ENCODE measurements at places on chromosomes 12 and 14.

- DNase-seq: no peak
Measured at GRCh38 chr12:59405992-59406391, 189.8 kb upstream of the SLC16A7 start.

- no peak for DNase-seq
Measured at GRCh38 chr14:96445844-96446710, 54.1 kb downstream of the AK7 start.

GRCh38 chr14:89983375-89983774, 27.6 kb downstream of the TDP1 start:
- no peak for DNase-seq

- no peak for DNase-seq
Measured at GRCh38 chr12:112107306-112108201, 1.0 kb downstream of the NAA25 start.

DNA sequence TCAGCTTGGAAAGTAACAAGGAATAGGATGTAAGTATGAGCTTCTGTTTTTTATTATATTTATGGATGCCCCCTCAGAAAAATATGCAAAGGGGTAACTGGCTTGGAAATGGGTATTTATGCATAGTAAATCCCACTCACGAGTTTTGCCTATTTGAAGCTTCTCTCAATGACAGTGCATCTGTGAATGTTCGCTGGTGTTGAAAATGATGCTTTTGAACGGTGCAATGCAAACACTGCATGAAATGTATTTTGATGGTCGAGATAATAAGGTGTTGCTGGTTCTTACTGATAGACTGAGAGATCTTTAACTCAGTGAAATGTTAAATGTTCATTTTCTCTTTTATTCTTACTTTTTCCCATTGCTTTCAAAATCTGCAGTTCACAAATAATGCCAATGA, 36.0 kb upstream of the PSEN1 start:
- DNase-seq: no peak

DNA sequence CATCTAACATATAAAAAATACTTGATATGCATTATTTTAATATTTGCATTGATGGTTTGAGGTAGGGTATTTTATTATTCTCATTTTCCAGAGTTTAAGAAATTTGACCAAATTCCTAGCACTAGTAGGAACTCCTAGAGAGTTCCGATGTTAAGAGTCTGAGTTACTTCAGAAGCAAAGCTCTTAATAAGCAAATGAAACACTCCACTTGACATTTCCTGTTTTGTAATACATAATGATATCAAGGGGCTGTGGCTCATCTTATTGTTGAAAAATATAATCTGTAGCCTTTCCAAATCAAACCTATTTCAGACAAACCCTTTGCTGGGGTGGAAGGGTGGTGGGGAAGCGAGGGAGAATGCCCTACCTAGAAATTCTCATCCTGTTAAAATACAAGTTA, 355.5 kb downstream of the DIO2 start:
- DNase-seq: no peak

DNA sequence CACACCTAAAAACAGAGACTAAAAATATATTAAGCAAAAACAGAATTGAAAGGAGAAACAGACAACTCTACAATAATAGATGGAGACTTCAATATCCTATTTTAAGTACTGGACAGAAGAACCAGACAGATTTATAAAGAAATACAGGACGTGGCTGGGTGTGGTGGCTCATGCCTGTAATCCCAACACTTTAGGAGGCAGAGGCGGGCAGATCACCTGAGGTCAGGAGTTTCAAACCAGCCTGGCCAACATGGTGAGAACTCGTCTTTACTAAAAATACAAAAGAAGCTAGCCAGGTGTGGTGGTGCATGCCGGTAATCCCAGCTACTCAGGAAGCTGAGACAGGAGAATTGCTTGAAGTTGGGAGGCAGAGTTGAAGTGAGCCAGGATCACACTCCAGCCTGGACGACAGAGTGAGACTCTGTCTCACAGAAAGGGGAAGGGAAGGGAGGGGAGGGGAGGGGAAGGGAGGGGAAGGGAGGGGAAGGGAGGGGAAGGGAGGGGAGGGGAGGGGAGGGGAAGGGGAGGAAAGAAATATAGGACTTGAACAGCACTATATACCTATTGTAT, 53.0 kb downstream of the CDK17 start:
- DNase-seq: no peak

DNA sequence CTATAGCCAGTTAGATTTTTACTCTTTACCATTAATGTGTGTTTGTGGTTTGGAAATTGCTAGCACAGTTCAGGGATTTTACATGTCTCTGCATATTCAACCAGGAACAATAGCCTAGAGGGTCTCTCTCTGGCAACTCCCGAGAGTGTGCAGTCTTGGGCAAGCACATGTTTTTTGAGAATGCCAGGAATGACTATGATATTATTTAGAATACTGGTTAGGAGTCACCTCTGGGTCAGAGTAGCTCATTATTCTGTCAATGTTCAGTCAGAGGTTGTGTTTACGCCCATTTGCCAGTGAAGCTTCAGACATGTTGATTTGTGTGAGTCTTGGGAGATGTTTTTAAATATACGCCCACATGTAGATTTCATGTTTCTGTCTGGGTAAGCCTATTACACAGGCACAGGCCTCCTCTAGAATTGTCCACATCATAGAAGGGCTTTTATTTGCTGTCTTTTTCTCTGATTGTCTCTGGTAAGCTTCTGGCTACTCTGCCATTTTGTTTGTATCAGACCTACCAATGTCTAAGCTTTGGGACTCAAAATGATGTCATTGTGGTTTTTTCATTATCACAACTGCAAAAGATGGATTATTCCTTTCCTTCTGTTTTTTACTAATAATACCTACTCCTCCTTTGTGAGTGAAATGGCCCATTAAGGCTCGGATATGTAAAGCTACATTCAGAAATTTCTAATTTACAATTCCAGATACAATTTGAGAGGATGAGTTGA, 203.1 kb upstream of the PPFIA2 start:
- no peak for DNase-seq

DNA sequence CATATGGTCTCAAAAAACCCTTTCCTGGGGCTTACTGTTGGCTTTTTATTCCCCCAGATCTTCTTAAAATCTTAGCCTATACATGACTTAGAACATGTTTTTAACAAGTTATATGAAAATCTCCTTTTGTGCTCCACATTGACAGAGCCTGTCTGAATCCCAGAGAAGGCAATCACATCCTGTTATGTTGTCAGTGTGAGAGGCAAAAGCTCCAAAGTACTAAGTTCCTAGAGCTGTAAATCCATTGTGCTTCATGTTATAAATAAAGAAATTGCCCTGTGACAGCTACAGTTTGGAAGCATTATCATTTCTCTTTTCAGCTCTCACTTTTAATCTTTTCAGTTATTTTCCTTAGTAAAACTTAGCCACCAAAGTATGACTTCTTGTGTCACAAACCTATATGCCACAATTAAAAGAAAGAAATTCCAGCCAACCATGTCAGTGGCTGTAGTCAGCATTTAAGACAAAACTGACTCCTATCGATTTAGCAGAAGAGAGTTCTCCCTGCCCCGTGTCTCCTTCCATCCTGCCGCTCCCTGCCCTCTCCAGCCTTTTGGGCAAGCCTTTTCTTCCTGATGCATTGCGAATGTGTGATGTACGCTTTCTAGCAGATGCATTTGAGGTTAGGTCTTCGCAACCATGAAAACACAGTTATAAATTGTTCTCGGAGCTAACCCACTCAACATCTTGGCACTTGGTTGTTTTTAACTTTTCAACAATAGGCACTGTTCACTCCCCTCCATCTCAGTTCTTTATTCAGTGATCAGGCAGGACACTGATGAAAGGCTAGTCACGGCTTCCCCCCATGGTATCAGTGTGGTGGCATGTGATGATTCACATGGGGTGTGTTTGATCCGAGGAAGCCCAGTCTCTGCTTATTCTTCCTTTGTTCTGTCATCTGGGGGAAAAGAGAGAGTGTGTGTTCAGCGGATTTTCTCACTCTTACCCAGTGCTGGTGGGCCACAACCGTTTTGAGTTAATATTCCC, 143.5 kb downstream of the SSPN start:
- DNase-seq: peak; percentile 55

DNA sequence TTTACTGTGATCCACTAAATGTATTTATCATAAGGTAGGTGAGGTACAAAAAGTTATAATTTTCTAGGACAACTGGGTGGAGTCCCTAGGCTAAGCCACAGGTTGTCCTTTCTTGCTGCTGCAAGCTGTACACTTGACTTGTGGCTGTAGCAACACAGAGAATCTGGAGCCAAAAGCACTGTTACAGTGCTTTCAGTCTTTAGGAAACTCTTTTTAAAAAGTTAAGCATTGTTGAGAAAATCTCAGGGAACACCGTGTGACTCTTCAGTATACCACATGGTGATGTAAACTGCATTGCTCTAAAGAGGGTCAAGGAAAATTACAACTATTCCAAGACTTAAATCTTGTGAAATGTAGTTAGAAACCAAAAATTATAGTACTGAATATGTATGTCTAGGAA, 11.4 kb downstream of the SLC15A5 start:
- no peak for DNase-seq

GRCh38 chr12:132838410-132839080, 9.9 kb upstream of the GOLGA3 start:
- DNase-seq: no peak

DNA sequence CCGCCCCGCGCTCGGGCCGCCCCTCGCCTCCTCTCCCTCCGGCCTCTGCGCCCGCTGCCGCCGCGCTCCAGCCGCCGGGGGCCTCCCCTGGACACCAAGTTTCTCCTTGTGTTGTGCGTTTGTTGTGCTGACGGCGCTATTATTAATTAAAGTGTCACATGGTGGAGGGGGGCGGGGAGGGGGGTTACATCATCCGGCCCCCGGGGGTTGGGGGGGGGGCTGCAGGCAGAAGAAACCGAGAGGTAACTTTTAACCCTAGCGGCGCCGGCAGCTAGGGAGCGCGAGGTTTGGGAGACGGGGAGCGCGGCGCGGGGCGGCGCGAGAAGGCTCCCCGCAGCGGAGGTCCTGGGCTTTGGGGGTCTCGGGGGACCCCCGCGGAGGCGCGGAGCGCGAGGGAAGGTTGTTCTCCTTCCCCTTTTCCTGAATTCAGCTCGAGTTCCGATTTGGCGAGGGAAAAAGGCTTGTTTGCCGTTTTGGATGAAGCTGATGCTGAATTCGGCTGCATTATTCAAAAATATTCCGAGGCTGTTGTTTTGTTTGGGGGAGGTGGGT, at the start of gene HRK:
HRK (minus strand) TSS at position 117 of the 552 bp plus-strand sequence. CDS start 134 bp downstream, outside the sequence.
- DNase-seq: no peak

DNA sequence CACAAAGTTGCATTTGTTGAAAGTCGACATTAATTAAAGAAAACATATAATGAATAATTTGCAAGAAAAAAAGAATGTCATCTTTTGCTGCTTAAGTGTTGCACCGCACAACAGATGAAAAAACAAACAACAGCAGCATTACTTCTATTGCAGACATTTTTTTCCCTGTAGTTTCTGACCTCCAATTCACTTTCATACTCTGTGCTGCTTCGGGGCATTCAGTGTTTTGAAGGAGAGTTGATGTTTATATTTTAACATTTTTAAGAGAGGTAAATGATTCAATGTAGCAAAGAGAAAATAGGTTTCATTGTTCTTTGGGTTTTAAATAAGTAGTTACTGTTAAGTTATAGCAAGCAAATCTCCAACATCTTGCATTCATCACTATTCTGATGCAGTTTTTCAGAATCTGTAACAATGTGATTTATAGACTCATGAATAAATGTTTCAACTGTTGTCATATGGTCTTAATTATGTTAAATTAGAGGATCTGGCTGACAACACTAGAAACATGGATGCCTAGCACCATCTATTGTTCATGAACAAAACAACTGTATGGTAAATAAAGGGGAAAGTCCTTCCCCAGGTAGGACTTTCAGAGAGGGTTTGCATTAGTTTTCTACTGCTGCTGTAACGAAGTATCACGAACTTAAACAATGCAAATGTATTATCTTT, 168.1 kb downstream of the BCAT1 start:
- DNase-seq: peak; percentile 58

DNA sequence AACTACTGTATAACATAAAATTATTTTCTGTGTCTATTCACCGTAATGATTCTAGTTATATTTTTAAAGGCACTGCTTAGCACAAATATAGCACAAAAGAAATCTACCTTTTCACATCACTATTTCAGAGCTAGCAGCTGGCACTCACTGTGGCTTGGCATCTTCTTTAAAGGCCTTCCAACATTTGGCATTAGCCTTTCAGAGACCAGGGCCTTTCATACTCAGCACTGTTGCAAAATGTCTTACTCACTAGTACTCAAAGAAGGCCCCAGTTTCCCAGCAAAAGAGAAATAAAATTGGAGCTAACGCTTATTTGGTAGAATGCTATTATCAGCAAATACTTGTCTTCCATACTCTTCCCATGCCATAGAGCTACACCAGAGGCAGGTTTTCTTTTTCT, 238.4 kb downstream of the MED13L start:
- DNase-seq: no peak

DNA sequence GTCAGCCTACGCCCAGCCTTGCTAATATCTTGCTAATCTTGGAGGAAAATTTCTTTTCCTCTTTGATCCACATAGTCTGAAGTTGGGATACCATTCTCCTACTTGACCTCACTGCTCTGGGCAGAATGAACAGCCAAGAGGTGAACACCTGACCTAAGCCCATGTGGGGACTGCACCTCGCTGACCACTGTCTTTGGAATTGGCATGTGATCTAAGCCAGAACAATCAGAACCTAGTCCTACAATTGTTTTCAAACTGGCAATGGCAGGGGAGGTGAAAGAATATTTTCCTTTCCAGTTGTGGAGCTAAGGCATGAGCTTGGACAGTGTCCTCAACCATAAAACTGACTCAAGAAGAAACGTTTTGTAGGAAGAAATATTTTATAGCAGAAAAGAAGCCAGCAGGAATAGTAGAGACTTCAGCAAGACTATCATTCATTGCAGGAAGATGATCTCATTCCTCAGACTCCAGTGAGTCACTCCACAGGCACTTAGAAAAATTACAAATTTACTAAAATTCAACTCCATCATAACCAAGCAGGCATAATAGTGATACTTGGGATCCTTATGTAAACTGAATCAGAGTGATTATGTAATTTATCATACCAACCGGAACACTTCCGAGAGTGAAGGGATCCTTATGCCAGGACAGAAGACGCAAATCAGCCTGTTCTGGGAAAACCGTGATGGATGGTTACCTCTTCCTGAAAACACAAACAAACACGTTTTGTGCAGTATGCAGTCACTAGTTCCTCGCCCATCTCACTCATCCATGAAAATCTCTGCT, 14.7 kb downstream of the PTPRO start:
- peak; percentile 72 for DNase-seq

DNA sequence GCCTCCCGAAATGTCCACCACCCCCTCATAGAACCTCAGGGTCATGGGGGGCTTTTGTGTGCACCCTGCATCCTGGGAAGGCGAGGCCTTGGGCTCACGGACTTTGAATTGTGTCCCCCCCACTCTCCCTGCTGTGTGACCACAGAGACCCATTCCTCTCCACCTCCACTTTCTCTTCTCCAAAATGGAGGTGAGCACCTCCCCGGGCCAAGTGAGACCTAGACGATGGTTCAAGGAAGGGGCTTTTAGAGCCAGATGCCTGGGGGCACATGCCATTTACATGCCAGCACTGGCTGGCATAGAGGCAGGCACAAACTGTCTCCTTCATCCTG, 33.5 kb downstream of the CYP46A1 start:
- no peak for DNase-seq

DNA sequence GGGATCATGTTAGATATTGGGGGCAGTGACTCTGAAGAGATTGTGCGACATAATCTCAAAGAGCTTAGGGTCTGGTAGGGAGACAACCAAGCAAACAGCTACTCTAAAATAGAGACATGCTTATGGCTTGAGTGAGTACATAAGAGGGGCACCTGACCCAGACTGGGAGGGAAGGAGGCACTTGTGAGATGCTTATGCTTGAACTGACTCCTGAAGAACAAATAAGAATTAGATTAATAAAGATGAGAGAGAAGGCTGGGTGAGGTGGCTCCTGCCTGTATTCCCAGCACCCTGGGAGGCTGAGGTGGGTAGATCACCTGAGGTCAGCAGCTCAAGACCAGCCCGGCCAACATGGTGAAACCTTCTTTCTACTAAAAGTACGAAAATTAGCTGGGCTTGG, 19.1 kb downstream of the TMTC2 start:
- no peak for DNase-seq

Data from fibroblast of upper back skin (primary cell).